Kidney epithelial cell (primary cell): ENCODE measurements at places on chromosomes 16 and 17. TPM values are rescaled to one million over a fixed set of nuclear protein-coding genes. Genes with fewer than 3 reads are reported as not detected.

GRCh38 chr16:88806491-88807111 lies 3.0 kb downstream of the CDT1 start:
- no peak for DNase-seq

GRCh38 chr16:23521037-23521743 lies 10.9 kb upstream of the GGA2 start:
- no peak for DNase-seq

Gene MFAP4
- total RNA-seq, result 0.68 and 1.3 TPM in 2 replicates

Gene TNS4
- total RNA-seq, result 0.34 TPM in 1 of 2 replicates, not detected in the other

DNA sequence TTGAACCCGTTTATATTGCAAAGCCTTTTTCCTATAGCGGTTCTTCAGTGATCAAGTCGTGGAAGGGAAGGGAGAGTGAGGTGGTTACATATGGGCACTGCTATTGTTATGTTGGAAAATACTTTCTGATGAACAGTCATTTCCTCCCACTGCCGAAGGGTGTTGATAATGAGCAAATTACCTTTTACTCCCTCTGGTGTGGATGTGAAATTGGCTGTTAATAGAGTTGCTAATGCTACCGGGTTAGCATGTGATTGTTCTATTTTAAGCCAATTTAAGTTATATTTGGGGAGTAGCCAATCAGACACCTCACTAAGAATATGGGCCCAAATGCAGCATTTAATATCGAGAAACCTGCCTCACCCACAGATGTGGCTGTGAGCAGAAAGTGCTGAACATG lies 15.6 kb upstream of the PMFBP1 start:
- DNase-seq, result no peak

DNA sequence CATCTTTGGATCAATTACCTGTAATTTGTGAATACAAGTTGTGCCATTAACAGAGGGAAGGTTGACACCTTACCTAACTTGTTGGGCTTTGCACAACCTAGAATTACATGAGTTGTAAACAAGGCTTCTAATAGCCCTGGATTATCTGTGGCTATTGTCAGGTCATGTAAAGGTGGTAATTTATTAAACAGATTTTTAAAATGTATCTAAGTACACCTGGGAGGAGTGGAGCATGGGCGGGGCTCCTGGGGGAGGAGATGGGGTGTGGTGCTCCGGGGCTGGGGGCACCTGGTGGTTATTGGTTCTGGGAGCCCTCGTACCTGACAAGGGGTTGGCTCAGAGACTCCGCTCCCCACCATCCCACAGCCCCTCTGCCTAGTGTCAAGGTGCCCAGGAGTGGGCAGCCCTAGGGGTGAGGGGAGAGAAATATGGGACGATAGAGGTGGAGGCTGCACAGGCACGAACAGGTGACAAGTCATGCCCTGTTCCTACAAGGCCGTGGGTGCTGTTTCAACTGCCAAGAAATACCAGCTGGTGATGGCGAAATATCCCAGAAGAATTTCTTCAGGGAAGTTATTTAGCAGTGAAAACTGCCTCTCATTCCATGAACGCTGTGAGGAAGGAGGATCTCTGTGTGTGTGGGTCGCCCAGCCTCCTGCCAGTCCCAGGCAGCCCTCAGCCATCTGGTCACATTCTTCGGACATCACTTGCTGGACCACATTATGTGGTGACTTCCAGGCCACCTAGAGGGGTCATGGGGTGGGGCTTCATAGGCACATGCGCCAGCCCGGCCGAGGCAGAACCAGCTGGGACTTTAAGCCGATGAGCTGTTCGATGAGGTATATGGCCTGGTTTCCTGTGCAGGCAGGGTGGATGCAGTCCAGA lies 55.5 kb upstream of the IRX3 start:
- DNase-seq, result no peak

Gene G6PC1
- total RNA-seq, result not detected in 2 replicates

Gene SCARF1
- total RNA-seq, result 34.9 and 41.0 TPM in 2 replicates

Gene ACAP1
- total RNA-seq, result 0.14 and 3.6 TPM in 2 replicates

Gene ZP2
- total RNA-seq, result not detected in 2 replicates

DNA sequence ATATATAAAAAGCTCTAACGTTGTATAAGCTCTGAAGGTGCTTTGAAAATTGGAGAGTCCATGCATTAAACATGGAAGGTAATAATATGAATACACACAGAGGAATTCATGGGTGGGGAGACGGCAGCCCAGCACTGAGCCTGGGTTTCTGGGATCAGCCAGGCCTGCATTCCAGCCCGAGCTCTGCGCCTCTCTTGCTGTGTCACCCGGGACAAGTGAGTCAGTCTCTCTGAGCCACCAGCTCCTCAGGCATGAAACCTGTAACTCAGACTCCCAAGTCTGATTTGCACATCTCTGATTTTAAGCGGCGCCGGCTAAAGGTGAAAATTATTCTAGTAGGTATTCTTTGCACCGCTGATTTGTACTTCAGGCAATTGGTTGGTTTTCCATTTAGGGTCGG lies 238.8 kb downstream of the MRTFB start:
- no peak for DNase-seq

GRCh38 chr16:48176635-48177408 lies 21.0 kb upstream of the ABCC12 start:
- DNase-seq, result no peak

Gene FNDC8
- not detected in 2 replicates for total RNA-seq

DNA sequence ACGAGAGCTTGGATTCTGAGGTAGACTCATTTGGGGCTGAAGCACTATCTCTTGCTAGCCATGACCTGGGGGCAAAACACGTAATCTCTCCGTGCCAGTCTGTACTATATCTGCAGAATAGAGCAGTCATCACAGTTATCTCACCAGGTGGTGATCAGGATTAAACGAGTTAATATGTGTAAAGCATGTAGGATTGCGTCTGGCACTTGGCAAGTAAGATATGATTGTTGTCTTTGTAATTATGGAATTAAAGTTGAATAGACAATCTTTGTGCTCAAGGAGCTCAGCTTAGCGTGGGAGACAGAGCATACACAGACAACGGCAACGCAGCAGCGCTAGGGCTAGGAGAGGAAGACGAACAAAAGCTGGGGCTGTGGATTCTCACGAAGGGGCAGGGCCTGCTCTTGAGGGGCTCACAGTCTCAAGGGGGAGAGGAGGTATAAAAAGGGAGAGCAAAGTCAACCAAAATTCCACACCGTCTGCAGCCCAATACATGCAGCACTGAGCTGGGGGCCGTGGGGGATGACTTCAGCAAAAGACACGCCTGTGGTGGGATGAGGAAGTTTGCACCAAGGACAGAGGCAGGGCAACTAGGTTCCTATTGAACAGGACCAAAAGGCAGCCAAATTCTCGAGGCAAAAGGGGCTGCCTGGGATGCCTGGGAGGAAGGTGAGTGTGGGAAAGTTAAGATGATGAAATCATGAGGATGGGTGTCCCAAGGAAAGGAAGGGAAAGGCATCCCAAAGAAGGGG lies 68.6 kb downstream of the SDK2 start:
- no peak for DNase-seq

Gene CHAD
- not detected in 2 replicates for total RNA-seq

Gene KRTAP3-2
- not detected in 2 replicates for total RNA-seq

- no peak for DNase-seq
Measured at GRCh38 chr17:16917671-16918394, 54.1 kb downstream of the TNFRSF13B start.

GRCh38 chr17:58734811-58735210 lies 20.8 kb upstream of the PPM1E start:
- DNase-seq, result no peak

Gene KRT24
- not detected in 2 replicates for total RNA-seq

Gene TP53TG3C
- not detected in 2 replicates for total RNA-seq

- no peak for DNase-seq
Measured at GRCh38 chr16:57045694-57046381, 46.5 kb upstream of the CPNE2 start.

DNA sequence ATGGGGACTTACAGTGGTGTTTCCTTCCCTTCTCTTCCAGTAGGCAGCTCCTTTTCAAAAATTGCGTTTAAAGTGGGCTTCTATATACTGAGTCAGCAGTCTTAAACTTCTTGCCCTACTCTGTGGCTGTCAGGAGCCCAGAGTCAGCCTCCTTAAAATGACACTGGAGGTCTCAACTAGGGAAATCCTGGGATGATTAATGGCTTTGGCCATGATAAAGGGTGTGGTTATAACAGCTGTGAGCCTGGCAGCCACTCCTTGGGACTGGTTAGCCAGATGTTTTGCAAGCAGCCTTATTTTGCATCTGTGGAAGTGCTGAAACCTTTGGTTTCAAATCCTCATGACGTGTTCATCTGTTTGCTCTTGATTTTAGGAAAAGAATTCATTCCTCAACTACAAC lies 25.0 kb downstream of the TAC4 start:
- DNase-seq, result no peak

Gene ITGB4
- 17.8 and 27.9 TPM in 2 replicates for total RNA-seq

Gene PITPNC1
- 12.2 and 13.0 TPM in 2 replicates for total RNA-seq

DNA sequence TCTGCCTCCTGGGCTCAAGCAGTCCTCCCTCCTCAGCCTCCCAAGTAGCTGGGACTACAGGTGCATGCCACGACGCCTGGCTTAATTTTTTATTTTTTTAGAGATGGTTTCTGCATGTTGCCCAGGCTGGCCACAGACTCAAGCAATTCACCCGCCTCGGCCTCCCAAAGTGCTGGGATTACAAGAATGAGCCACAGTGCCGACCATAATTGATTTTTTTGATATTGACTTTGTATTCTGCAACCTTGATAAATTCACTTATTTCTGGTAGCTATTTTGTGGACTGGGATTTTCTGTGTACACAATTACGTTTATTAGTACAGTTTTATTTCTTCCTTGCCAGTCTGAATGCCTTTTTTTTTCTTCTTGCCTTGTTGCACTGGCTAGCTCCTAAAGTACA lies 30.0 kb downstream of the TAOK1 start:
- no peak for DNase-seq

DNA sequence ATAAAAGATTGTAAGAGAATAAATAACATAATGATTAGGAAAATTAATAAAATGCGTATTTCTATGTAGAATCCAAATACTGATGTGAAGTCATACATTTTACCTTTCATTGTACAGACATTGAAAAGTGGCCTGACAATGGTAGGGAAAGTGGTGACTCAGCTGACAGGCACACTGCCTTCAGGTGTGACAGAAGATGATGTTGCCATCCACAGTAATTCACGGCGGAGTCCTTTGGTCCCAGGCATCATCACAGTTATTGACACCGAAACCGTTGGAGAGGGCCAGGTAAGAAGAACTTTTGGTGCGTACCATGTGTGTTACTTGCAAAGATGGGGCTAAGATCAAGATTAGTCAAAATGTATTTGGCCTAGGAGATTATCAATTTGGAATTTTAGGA lies 232.8 kb downstream of the BCAS3 start:
- DNase-seq, result no peak

Gene TMEM132E
- total RNA-seq, result 0.13 and 0.21 TPM in 2 replicates

Gene TP53TG3
- total RNA-seq, result not detected in 2 replicates

GRCh38 chr17:66474258-66474657 lies 171.8 kb downstream of the PRKCA start:
- DNase-seq, result no peak

GRCh38 chr17:43383826-43384475 lies 14.8 kb upstream of the ARL4D start:
- no peak for DNase-seq

GRCh38 chr17:48630925-48631692 lies 5.0 kb upstream of the HOXB9 start:
- no peak for DNase-seq

- no peak for DNase-seq
Measured at GRCh38 chr16:88407807-88408206, 25.0 kb downstream of the ZNF469 start.

DNA sequence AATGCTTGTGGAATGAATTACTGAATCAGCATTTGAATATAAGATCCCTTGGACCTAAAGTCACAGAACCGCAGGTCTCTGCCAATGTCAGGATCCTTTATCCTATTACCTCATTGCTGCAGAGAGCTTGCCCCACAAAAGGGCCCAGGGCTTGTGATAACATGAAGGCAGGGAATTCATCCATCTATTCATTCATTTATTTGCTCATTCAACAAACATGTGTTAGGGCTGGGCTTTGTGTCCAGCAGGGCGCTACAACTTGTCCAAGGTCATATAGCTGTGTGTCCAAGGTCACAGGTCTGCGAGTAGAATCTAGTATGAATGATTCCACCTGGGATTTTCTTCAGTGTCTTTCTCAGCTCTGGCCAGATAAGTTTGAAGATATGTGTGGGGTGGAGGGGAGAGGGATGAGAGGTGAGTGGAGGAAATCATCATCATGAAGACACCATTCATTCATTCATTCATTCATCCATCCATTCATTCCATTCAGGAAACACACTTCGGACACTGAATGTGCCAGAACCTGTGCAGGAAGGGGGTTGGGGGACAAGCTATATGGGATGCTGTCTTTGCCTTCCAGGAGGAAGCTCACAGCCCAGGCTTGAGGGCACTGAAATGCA lies 1.3 kb upstream of the UNC45B start:
- DNase-seq, result no peak

Gene RNF222
- total RNA-seq, result 0.14 TPM in 1 of 2 replicates, not detected in the other

DNA sequence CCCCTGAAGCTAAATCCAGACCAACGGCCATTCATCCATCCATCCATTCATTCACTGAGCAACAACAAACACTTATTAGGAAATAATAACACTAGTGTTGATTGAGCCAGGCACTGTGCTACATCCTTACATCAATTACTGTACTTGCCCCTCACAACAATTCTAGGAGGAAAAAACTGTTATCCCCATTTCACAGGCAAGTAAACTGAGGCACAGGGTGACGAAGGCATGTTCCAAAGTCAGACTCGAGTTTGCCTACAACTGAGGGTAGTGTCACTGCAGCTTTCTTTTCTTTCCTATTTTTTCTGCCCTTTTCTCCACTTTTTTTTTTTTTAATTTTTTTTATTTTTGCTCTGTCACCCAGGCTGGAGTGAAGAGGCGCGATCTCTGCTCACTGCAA lies 11.2 kb upstream of the MYLK3 start:
- DNase-seq, result no peak

DNA sequence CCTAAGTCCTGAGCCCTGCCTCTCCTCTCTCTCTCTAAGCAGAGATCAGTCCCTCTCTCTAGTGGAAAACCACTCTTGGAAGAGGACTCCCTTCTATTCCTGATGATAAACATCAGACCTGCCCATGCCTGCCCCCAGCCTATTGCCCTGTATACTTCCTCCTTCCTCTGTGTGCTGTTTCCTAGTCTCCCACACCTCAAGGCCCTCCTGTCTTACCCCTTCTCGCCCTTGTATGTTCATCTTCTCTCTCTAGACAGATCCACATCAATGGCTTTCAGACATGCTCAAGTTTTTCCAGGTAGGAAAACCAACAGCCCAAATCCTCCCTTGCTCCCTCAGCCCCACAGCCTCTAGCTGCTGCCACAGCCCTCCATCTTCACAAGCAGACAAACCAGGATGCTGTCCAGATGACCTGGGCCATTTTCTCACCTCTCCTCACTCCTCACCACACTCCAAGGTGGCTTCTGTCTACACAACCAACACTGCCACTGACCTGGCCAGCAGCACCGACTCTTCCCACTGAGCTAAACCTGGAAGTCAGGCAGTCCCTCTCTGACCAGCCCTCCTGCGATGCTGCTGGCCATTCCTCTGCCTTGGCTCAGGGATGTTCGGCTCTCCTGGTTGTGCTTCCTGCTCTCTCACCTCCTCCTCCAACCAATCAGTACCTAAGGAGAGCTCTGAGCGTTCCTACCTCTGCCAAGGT lies 36.3 kb downstream of the MARF1 start:
- DNase-seq, result no peak

Gene HOXB1
- not detected in 2 replicates for total RNA-seq
